Stimulated activated CD4-positive, alpha-beta T cell treated with anti-CD3 and anti-CD28 coated beads, Interleukin-4, amount 100 ng/mL, for 24 hours (primary cell): ENCODE measurements at places on chromosomes 1 and 21.

DNA sequence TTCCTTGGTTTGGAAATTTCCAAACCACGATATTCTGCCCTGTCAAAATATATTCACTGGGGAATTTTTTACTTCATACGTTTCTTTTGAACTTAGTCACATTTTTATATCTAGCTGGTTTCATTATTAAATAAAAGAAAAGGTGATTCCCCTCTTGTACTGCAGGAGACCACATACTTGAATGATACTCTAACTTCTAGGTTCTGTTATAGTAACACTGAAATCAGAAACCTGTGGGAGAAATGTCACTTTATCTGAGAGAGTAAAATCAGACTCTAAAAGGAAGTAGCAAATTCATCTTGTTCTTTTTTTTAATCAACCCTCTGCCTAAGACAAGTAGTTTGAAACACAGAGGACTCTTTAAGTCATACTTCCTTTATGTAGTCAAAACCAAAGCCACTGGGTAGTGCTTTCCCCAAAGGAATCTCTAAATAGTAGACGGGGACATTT is 34.4 kb downstream of the MRPL39 start:
- no peak for DNase-seq

DNA sequence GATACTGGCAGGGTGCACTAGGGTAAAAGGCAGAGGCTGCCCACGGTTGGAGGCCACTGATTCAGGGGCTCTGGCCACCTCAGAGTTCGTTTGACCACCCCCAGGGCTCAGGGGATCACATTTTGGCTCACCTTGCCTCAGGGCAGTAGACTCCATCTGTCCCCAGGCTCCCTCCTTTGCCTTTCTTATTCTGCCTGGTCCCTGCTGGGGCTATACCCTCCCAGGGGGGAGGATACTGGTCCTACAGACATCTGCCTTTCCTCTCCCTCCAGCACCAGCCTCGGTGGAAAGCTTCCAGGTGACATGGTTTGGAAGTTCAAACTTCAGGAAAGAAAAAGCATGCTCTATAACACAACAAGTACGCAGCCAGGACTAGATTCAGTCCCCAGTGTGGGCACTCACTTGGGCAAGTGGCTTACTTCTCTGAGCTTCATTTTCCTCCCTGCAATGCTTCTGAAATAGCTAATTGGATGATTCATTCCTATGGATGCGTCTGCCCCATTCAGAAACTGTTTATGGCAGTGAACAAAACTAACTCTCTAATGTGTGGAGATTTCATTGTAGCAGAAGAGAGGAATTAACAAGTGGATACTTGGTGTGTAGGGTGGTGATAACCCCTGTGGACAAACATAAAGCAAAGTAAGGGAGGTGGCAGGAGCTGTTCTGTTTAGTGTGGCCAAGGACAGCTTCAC is 154.8 kb downstream of the TRABD2B start:
- no peak for DNase-seq

DNA sequence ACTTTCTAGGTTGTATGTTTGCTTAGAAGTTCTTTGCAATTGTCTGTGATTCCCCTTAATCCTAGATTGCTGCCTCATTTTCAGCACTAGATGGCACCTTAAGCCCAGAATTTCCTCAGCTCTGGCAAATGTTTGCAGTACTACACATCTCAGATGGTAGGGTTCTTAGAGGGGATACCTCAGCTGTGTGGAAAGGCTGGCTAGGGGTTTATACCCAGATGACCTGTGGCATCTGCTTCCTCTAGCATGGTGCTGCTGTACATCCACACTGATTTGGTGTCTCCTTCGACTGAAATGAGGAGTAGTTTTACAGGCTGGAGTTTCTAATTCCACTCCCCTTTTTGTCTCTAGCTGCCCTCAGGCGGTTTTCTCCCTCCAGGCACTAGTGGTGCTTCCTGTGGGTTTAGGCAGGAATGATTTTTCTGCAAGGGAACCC is 23.5 kb downstream of the ASB17 start:
- DNase-seq: no peak

- peak; percentile 19 for DNase-seq
Observed at GRCh38 chr1:20660847-20661206, 342 bp downstream of the DDOST start.

DNA sequence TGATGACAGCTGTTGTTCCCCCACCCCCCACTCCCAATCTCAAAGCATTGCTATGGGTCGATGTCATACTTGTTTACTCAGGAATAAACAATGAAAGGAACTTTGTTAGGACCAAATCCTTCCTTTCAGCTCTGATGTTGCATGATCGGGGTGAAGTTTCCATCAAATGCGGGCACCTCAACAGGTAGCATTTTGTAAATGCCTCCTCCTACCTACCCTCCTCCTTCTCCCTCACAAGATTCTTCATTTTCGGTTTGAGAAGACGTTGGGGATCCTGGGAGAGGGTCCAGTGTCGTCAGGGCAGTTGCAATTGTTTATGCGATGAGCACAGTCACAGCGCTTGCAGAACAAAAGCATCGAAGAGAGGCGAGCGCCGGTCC is 758 bp upstream of the HUNK start:
- DNase-seq: no peak

DNA sequence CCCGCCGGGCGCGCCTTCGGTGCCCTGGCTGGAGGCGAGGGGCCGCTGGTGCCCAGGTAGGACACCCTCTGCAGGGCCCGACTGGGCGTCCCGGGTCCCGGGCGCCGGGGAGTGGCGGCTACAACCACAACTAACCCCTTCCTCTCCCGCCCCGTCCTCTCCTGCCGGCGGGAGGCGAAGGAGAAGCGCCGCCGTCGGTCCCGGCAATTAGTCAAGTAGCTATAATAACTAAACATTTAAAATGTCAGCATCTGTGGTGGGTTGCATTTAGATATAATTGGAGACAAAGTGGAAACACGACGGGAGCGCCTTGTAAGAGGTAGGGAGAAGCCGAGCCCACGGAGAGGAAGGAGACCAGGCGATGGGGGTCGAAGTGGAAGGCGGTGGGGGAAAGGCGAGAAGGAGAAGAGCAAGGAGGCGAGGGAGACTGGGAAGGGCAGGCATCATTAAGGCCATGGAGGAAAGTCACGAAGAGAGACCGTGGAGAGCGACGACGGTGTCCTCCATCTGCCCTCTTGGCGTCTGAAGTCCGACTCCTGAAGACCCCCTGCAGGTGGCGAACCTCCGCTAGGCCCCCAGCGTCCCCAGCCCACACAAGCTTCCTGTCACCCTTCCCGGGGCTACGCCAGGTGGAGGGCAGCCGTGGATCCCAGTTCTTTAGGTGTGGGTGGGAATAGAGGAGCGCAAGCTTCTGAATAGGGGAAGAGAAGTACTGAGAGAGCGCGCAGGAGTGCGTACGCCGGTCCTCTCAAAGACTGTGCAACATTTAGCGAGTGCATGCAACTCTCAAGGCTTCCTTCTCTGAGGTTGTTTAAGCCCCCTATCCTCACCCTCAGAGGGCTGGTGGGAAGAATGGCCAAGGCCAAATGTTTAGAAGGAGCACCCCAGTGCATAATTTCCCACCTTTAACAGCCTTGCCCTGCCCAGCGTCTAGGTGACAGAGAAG is 1.6 kb downstream of the CNIH3 start:
- no peak for DNase-seq

GRCh38 chr1:157001304-157001703 is 44.2 kb downstream of the ARHGEF11 start:
- DNase-seq: no peak

DNA sequence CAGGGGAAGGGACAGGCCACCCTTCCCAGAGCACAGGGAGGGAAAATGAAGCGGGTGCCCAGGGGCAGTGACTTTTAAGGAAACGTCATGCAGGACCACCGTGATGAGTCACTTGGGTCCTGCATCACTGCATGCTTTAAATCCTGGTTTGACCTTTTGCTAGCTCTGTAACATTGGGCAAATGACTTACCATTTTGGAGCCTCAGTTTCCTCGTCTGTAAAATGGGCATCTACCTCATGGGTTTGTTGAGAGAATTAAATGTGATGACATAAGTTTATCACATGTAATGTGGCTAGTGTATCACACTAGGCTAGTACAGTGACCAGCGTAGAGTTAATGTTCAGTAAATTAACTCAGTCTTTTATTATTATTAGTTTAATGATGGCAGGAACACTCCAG is 114.8 kb upstream of the IGSF21 start:
- no peak for DNase-seq

DNA sequence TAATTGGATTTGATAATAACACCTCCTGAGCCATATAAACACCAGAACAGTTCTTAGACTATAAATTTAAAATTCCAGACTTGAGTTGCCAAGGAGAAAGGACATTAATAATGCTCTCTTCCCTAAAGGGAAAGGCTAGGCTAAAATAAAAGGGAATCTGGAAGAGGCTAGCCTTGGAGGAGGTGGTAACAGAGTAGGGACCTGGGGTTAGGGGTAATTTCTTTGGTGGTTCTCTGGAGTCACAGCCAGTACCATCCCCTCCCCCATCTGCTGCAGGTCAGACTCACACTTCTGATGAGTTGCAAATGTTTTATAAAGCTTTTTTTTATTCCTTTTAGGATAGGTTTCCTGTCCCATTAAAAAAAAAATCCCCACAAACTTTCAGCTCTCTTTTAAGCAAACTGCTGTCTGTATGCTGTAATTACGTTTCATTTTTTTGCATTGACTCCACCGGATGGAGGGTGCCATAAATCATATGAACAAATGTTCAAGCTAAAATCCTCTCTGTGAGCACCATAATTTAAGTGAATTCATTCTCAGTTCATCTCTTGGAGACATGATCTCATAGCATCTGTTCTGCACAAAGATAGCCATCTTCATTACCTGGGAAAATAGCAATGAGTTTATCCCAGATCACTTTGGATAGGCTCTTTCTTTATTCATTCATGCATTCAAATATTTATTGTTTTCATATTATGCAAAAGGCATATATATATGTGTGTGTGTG is 379.6 kb downstream of the TTLL7 start:
- DNase-seq: no peak

DNA sequence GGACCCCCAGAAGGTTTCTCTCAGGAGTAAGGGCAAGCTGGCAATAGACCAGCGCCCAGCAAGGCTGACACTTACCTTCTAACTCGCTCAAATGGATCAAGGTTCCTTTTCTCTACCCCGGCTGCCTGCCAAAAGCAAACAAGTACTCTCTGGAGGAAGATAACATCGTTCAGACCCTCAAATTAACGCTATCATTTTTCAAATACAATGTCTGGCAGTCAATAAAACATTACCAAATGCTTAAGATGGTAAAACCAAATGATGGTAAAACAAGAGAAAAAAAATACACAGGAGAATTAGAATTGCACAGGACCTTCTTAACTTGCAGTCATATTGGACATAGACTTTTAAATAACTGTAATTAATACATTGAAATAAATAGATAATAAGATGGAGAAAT is 148.1 kb downstream of the SPATA46 start:
- DNase-seq: no peak

DNA sequence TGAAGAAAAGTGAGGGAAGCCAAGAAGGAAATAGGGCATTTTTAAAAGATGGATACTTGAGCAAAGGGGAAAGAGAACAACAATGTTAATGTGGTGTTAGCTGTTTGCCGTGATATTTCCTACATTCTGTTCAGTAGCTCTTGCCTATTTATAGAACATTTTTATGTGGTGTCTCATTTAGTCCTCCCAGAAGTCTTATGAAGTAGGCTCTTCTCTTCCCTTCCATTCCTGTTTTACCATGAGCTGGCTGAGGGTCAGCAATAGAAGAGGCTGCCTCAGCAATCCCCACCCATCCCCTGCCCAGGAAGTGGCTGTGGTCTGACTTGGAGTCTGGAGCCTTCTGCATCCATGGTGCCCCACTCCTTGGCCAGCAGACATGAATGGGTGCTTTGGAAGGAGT is 60.1 kb downstream of the KIAA0040 start:
- DNase-seq: no peak

- DNase-seq: no peak
Observed at GRCh38 chr1:229300099-229300757, 29.3 kb downstream of the RAB4A start.

DNA sequence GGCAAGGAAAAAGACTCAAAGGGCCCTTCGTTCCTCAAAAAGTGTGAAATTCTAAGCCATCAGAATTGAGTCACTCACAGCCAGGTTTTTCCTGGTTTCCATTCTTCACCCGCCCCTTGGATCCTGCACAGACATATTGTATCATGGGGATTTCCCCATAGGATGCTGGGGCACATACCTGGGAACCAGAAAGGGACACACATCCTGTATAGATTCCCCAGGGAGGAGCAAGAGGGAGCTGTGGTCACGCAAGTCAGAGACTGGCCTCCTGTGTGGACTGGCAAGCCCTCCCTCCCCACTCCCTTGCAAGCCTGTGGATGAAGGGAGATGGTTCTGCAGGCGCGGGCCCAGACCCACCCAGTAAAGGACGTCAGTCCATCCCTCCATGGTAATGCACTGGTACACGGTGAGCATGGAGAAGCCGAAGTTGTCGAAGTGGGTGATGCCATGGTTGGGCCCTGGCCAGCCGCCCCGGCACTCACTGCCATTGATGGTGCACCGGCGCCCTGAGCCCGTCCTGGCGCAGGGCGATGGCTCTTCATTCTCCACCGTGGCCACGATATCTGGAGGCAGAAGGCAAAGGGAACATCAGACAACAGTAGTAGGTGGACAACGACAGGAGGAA is 23.2 kb downstream of the CACNA1S start:
- no peak for DNase-seq

DNA sequence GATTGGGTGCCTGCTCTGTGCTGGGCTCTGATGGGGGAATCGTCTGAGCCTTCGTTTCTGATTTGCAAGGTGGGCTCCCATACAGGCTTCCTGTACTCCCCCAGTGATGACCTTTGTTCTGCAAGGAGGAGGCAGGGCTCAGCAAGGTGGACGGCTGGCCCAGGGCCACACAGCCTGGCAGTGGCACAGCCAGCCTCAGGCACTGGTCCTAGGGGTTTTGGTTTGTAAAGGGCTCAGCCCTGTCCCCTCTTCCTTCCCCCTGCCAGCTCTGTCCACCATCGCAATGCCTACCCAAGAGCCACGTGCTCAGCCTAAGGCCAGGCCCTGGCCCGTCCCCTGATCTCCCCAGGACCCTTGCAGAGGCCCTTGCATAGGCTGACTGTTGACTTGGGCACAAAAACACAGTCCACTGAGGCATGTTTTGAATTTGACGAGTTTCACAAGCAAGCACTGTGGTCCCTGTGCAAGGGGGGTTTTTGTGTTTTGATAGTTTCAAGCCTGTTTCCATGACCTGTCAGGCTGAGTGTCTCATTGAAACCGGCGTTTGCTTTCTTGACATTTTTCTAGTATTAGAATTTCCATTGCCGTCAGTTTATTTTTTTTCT is 39.5 kb upstream of the TNFRSF1B start:
- DNase-seq: peak; percentile 52

DNA sequence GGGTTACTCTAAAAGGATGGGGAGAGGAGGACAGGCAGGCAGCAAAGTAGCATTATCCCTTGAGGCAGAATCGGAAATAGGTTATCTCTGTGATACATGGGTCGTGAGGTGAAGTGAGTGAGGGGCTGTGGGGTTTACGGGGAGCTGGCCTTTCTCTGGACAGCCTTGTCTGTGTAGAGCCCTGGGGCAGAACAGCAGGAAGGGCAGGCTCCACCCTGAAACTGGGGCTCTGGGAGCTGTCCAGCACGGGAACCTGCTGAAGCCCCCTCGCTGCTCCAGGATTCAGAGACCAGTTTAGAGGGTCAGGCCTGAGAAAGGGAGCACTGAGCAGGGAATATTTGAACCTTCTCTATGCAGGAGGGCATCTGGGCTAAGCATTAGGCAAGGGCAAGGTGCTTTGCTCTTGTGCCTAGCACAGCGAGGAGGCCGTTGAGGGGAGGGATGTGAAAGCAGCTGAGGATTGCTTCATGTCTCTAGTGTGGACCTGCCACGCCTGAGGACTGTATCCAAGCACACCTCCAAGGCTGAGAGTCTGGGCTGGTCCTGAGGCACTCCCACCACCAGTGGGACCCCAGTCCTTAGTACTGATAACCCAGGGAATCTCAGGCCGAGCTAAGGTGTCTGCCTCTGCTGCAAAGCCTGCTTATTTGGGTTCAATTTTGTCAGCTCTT is 55.8 kb downstream of the NAV1 start:
- DNase-seq: no peak
